Sciatic nerve (tissue), 2 donors: ENCODE measurements at places on chromosomes 1 and 21. TPM values are rescaled to one million over a fixed set of nuclear protein-coding genes. Genes with fewer than 3 reads are reported as not detected.

- no peak for DNase-seq
Observed at GRCh38 chr1:77954521-77954920, 24.4 kb downstream of the FUBP1 start.

GRCh38 chr1:247845011-247845692 is 3.5 kb upstream of the OR11L1 start:
- no peak for DNase-seq

DNA sequence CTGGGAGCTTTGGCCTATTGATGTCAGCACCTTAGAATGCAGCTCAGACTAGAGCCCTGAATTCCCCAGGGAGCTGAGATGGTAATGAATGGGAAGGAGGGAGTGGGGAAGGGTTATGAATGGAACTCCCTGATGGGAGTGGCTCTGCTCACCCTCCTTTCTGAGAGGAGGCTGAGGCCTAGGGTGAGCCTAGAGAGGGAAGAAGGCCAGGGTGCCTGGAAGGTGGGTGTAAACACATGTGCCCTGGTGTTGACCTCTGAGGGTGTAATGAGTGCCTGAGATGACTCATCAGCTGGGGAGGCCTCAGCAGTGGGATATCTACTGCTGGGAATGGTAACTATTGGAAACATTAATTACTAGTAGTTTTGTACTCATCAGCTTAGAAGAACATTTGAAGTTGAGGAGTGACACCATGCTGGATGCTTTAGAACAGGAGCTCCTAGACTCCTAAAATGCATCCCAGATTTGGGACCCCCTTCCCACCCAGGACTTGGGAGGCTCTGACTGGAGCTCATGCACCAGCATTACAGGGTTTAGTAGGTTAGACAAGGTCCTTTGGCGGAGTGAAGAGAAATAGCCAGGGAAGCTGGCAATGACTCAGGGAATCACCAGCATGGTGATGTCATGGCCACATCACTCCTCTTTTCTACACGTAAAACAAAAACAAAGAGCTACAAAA is 16.0 kb upstream of the PIGV start:
- DNase-seq = no peak

GRCh38 chr1:1000357-1001056 is 610 bp upstream of the HES4 start:
- peak; percentile 87 for DNase-seq

DNA sequence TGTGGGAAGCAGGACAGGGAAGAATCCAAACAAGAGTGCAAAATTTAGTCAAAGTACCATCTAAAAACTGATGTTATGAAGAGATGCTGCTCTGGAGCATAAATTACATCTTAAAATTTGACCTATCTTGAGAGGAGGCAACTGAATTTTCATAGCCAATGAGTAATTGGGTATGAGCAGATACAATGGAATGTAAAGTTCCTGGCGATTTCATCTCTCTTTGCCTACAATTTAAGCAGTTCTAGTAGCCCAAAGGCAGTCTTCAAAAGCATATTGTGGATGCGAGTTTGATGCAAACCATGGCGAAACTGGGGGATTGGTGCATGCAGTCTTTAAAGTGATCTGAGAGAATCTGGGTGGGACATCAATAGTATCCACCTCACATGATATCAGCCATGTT is 1265.9 kb downstream of the BRINP3 start:
- no peak for DNase-seq

GRCh38 chr1:162016631-162017030 is 7.0 kb downstream of the OLFML2B start:
- DNase-seq = no peak

DNA sequence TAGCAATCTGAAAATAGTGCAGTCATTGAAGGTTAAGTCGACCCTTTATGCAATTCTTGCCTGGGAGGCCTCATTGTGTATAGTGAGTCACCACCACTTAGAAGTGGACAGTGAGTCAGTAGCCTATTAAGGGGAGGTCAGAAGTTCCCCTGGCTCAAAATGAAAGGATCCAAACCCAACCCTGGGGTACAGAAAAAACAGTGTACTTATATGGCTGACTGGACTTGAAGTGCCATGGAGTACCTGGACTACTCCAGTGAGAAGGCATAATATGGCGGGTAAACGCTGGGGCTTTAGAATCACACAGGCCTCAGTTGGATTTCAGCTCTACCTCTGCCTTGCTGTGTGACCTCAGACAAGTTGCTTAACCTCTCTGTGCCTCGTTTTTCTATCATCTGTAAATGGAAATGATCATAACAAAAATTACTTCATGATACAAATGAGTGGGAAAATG is 2.2 kb upstream of the BCL9 start:
- no peak for DNase-seq

DNA sequence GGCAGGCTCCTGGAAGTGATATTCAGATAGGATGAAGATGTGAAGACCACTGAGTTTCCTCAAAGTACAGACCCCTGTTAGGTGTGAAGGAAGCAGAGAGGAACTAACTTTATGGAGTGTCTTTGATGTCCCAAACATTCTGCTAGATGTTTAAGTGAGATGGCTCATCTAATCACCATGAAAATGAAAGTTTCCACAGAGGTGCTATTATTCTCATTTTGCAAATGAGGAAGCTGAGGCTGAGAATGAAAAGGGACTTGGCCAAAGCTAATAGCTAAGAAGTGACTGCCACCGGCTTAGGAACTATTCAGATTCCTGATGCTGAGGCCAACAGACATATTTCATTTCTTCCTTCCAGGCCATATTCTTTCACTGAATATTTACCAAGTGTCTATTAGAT is 45.9 kb upstream of the WLS start:
- DNase-seq = no peak

DNA sequence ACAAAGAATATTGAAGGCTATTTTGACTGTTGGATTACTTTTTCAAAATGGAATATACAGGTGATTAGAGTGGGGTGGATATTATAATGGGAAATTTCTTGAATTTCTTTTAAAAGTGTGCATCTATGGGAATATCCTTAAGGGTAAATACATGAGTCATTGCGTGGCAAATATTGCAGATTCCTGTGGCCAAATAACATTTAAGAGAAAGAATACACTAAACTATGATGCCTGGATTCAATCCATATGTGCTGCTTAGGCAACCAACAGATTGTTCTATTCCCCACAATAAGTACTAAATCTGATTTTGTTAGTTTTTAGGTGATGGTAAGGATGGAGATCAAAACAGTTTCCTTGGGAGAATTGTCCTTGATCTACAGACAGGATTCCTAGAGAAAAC is 119.5 kb downstream of the HMCN1 start:
- DNase-seq = no peak

GRCh38 chr21:31216206-31216605 is 127.9 kb downstream of the TIAM1 start:
- no peak for DNase-seq

DNA sequence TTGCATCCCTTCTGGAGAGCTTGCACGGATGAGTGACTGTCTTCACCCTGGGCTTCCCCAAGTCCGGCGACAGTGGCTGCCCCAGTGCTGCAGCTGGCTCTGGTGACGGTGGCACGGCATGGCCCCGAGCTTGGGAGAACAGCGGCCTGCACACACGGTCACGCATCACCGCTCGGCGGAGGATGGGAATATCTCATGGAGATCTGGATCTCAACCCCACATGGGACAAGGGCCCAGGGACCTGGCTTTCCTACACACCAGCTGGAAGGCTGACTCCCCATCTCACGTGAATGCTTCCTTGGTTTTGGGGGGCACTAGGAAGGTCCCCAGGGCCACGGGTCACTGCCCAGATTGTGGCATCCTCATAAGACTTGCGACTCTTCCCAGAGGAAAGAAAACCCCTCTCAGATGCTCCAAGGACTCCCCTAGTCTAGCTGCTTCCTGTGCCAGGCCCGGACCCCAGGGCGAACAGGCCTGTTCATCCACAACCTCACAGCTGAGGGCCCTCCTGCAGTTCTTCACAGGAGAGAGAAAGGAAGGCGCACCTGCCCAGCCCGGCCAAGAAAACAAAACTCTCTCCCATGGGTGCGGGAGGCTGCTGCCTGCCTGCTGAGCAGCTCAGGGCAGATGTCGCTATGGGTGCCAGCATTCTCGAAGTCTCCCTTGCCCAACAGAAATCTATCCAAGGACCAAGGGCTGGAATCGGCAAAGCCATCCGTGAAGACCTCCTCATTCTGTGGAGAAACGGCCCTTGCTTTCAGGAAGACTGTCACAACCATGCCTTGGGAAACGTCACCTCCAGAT is 9.9 kb downstream of the CFAP410 start:
- no peak for DNase-seq

DNA sequence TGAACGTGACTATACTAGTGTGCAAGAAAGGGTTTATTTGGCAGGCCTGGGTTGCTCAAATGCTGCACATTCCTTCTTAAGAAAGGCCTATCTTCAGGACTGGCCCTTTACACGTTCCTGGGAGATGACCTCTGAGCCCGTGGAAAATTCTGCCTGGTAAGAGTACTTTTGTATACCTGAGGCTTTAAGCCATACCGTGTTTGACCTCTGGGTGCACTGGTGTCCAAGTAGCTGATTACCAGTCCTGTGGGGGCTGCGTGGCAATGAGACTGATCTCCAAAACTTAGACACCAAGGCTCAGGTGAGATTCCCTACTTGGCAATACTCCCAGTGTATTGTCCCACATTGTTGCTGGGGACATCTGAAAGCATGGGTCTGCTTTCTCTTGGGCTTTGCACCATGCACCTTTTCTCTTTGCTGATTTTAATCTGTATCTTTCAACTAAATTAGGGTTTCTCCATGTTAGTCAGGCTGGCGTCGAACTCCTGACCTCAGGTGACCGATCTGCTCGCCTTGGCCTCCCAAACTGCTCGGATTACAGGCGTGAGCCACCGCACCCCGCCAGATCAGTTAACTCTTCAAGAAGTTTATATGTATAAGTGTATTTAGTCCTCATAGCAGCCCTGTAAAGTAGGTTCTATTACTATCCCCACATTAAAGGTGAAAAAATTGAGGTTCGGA is 44.5 kb downstream of the TRIM33 start:
- no peak for DNase-seq

DNA sequence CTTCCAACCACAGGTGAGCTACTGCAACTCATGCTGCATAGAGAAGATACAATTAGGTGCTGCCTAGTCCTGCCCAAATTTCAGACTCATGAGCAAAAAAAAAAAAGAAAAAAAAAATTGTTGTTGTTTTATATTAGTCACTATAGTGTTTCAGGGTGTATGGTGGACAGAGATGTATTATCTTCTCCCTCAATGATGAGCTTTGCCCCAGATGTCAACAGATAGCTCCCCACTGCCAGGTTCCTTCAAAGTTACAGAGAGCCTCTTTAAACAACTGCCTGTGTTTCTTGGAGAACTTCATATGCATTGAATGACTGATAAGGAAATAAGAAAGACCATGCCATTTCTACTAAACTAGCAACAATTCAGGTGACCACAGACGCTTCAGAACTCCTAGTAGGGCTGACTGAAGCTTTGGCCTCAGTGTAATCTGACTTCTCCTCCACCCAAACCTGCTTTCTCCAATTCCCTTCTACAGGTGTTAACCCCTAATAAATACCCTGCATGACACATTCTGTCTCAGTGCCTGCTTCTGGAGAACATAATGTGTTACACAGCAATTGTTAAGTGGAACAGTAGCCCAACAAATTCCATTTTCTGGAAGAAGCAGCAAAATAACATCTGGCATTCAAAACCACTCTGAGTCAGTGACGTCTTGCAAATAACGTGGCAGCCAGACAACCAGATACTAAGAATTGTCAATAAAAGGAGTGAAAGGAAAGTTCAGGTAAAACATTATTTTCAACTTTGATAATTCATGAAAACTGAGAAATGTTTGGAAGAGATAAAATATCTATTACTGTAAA is 147.7 kb downstream of the CDC42BPA start:
- DNase-seq = no peak

DNA sequence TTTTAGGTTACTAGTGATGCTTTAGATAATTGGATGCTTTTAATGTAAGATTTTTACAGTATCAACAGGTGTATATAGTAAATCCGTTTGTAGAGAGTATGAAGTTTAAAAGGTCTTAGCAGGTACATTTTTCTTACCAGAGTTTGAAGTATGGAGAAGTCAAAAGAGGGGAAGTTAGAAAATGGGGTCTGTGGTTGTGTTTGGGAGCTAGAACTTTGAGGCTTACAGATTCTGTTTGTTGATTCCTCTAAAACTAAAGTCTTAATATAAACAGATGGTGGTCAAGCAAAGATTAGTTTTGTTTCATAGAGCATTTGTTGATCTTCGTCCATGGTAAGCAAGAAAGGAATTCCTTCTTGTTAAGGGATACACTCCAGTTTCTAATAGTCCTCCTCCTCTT is 35.8 kb downstream of the CDC42 start:
- DNase-seq = no peak

SHE gene
- 30.5 TPM for total RNA-seq

FCER1G gene
- 43.9 TPM for total RNA-seq

SPRR2E gene
- not detected for total RNA-seq
